ENCODE measurements at places on chromosomes 6 and 20.

DNA sequence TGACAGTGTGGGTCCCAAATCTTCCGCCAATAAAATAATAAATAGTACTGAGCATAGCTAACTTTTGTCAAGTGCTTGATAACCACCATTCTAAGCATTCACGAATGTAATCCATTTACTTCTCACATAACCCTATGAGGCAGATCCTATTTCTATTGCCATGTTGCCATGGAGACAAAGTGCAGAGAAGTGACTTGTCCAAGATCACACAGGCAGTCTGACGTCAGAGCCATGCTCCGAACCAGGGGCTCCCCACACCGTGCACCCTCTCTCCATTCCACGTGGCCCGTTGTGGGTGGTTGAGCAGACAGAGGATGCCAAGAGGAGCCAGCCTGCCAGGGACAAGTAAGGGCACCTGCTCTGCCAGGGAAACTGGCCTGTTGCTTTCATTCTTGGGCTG, 38.9 kb downstream of the CDH22 start:
- no peak for DNase-seq

GRCh38 chr6:45691426-45691825, 313.7 kb upstream of the SUPT3H start:
- no peak for DNase-seq

- no peak for DNase-seq
Observed at GRCh38 chr20:10495173-10495572, 60.1 kb downstream of the SLX4IP start.

GRCh38 chr20:62523473-62524203, 47.8 kb upstream of the GATA5 start:
- no peak for DNase-seq

DNA sequence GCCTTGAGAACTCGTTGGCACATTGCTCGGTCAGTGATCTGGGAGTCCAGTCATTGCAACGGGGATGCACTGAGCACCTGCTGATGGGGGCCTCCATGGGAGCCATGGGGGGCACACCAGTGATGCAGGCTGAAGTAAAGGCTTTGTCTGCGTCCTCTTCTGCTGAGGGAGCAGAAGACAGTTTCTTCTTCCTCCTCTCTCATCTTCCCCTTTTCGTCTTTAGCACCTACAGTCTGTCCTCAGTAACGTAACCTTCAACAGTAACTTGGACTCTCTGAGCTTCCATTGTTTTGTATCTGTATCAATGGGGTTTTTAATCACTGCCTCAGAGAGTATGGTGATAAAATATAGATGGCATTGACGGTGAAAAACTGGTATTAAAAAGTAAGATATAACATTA, 240.0 kb downstream of the TMEM242 start:
- no peak for DNase-seq

GRCh38 chr6:3151691-3152090, 5.7 kb downstream of the TUBB2A start:
- DNase-seq: no peak

DNA sequence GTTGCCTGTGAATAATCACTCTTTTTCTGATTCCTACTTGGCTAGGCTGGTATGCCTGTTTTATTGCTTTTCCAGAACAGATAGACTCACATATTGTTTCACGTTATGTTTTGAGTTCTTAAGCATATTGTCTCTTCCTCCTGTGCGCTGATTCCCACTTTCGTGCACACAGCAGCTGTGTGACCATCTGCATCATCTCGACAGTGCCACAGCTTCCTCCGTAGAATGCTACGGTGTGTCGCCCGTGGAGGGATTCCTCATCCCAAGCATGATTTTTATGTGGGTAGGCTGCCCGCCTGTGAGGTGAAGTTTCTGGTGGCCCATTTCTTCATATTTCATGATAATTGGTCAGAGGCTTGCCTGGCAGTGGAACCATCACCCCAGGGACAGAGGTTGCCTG, 31.8 kb downstream of the PLCB4 start:
- DNase-seq: no peak

GRCh38 chr20:59324521-59325141, 24.2 kb downstream of the EDN3 start:
- no peak for DNase-seq

- DNase-seq: no peak
Observed at GRCh38 chr6:14365393-14365792, 247.8 kb downstream of the CD83 start.

DNA sequence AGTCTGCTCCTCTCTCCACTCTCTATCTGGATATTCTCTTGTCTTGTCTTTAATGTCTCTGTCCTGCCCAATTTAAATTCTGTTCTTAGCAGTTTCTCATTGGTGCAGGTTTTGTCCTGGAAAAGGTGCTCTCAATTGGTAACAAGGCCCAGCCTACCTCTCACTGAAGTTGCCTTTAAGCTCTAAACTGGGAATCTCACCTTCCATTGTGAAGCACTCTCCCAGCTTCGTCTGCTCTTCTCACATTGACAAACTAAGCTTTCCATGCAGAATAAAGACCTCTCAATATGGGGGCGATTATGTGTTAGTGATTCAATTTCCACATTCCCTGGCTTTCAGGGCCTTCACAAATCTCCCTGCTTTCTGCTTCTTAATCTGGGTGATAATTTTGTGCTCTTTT, 1712.2 kb downstream of the GRIK2 start:
- no peak for DNase-seq

GRCh38 chr20:36745927-36746659, at the start of gene NDRG3:
NDRG3 (minus strand) TSS chr20:36746090; CDS start chr20:36721735, 24,355 bp downstream.
- DNase-seq: peak; percentile 97

DNA sequence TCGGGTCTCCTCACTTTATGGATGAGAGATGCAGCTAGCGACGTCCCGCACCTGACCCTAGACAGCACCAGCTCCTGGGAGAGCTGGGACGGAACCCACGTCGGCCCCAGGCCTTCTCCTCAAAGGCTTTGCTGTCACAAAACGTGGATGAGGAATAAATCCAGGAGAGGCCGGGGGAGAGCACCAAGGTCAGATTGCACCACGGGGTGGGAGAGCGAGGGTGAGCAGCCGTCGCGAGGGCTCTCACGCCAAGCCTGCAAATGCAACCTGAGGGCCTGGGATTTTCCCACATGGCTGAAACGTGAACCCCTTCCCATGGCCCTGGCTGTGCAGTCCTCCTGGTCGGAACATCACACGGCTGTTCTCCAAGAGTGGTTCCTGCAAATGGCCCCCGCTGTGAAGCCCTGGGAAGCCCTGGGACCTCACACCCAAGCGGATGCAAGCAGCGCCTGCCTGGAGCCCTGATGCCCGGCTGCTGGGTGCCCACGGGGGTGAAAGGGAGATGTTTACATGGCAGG, 45.3 kb downstream of the DLL1 start:
- no peak for DNase-seq

DNA sequence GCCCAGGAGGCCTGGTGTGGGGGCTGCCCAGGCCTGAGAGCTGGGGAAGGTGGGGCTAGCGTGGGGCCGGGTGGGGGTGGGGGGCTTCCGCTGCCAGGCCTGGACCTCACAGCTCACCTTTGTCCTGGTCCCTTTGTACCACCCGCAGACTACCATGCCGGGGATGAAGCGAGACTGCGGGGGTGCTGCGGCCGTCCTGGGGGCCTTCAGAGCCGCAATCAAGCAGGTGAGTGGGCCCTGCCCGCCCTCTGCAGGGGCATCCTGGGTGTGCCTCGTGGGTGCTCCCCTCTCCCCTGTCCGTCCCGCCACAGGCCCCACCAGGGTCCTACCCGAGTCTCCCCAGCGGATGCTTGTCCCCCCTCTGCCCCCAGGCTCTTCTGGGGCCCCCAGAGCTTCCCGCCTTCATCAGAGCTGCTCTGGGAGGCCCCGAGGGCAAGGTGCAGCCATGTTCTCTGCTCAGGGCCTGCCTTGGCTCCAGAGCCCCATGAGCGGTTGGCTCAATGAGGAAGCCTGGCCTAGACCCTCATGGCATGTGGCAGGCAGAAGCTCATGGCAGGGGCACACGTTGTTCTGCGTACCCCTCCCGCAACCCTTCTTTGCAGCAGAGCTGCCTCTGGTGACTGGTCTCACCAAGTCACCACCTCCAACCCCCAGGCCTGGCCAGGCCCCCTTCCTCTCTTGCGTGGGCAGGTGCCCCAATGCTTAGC, 14.5 kb downstream of the NPEPL1 start:
- DNase-seq: no peak

DNA sequence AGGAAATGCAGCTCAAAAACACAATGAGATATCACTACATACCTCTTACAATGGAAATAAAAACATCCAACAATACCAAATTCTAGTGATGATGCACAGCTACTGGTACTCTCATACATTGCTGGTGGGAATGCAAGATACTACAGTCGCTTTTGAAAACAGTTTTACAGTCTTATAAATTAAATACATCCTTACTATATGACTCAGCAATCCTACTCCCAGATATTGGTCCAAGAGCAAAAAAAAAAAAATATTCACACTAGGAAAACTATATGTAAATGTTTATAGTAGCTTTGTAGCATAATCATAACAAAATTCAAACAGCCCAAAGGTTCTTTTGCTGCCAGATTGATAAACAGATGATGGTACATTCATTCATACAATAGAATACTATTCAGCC, 217.4 kb upstream of the FAM83B start:
- DNase-seq: no peak

GRCh38 chr20:31836853-31837608, 8.4 kb downstream of the FOXS1 start:
- DNase-seq: no peak

DNA sequence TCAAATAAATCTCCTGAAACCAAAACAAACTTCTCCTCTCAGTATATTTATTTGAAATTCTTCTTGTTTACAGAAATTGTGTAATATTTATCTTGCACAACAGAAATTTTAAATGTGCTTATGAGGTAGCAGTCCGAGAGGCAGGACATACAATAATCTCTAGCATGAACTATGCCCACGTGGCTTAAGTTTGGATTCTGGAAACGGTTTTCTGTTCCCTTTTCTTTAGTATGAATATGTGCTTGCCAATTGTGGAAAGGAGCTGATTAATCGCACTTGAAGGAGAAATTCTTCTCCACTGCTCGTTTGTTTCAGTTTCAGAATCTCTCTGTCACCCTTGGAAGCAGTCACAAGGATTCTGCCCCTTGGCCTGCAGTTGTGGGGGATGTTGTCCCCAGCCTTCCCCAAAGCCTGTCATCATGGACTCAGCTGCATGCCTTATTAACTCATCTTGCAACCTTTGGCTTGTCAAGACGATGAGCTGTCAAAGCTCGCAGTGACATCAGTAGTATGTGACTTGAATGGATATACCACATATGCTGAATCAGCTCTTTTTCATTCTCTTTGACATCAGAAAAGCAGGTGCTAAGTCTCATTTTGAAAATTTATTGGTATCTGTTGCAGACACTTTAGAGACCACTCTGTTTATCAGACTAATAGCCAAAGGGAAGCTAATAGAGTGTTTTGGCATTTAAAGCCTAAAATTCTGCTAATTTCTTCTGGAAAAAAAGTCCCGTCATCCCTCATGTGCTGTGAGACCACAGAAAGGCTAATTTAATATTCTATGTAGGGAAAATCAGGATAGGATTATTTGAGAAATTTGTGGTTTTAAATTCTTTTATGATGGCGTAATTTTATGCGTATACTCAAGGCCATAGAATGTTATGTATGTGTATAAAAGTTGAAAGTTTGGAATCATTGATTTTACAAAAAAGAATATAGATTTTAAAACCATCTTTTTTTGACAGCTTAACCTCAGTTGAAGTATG, 186.8 kb downstream of the ARID1B start:
- no peak for DNase-seq

- DNase-seq: no peak
Observed at GRCh38 chr20:24795436-24795835, 153.6 kb upstream of the CST7 start.

GRCh38 chr6:131641554-131641953, 4.5 kb downstream of the ENPP3 start:
- DNase-seq: no peak

GRCh38 chr6:31794866-31795615, 511 bp downstream of the VARS1 start:
- peak; percentile 56 for DNase-seq

DNA sequence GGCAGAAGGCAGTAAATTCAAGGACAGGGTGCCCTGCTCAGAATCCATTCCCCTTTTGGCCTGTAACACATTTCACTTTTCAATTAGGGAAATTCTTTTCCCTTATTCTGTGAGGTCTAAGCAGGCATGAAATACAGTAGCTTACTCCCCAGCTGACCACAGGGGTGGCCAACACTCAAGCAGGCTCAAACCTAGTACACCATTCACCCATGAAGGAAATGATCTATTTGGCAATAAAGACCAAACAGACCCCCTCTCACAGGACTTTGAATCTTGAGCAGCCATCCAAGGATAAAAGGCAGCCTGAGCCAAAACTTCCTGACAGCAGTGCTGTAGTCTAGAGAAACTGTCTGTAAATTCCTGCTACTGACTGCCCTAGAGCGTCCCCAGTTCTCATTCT, 17.7 kb downstream of the PDSS2 start:
- no peak for DNase-seq

- no peak for DNase-seq
Observed at GRCh38 chr6:121881974-121882667, 446.7 kb downstream of the GJA1 start.

DNA sequence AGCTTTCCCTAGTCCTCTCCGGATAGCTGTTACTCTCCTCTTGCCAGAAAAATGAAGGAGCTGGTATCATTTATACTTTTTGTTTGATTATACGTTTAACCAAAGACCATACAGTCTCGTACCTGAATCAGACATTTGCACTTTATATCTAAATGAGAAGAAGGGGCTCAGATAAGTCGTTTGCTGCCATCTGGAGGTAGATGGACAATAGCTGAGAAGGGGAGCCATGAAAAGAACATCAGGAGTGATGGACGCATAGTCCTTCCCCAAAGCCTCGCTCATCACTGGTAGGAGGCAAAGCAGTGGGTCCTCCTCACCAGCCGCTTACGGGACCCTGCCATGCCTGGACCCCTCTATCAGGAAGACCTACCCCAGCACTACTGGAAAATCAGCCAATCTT, 45.4 kb downstream of the RPF2 start:
- peak; percentile 7 for DNase-seq

DNA sequence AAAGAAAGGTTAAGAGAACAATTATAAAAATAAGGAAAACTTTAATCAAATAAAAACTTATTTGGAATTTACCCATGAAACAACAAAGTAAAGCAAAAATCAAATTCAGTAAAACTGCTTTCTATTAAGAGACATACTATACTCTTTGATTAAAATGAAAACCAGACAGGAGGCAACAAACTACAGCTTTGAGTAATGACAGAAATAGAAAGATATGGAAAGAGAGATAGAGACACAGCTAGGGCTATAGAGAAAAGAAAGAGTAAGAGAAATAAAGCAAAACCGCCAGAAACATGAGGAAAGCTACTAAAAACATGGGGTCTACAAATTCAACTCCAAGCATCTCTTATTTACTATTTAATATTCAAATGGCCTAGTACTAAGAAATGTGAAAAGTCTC, 67.6 kb downstream of the PHIP start:
- no peak for DNase-seq

GRCh38 chr6:35181308-35181932, 32.3 kb upstream of the SCUBE3 start:
- no peak for DNase-seq

DNA sequence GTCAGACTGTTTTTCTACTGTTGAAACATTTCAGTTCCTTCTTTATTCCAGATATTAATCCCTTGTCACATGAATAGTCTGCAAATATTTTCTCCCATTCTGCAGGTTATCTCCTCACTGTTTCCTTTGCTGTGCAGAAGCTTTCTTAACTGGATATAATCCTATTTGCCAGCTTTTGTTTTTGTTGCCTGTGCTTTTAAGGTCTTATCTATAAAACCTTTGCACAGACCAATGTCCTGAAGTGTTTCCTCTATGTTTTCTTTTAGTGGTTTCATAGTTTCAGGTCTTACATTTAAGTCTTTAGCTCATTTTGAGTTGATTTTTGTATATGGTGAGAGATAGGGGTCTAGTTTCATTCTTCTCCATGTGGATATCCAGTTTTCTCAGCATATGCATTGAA, 19.2 kb downstream of the NCOA6 start:
- no peak for DNase-seq
